ENCODE measurements at places on chromosomes 5 and 9.

DNA sequence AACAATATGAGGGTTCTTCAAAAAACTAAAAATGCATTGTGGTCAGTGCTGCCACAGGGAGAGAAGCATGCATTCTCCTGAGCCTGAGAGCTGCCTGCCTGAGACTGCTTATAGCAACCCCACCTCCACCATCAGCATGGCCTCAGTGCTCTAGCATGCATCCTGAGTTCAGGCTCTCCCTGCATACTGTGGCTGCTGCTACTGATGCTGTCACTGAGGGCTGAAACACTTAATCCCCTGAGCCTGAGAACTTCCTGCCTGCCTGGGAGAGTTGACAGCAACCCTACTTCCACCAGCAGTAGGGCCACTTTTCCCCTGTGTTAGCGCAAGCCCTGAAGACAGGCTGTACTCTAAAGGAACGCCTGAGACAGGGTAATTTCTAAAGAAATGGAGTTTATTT is 206.0 kb downstream of the FBXO4 start:
- DNase-seq = no peak

DNA sequence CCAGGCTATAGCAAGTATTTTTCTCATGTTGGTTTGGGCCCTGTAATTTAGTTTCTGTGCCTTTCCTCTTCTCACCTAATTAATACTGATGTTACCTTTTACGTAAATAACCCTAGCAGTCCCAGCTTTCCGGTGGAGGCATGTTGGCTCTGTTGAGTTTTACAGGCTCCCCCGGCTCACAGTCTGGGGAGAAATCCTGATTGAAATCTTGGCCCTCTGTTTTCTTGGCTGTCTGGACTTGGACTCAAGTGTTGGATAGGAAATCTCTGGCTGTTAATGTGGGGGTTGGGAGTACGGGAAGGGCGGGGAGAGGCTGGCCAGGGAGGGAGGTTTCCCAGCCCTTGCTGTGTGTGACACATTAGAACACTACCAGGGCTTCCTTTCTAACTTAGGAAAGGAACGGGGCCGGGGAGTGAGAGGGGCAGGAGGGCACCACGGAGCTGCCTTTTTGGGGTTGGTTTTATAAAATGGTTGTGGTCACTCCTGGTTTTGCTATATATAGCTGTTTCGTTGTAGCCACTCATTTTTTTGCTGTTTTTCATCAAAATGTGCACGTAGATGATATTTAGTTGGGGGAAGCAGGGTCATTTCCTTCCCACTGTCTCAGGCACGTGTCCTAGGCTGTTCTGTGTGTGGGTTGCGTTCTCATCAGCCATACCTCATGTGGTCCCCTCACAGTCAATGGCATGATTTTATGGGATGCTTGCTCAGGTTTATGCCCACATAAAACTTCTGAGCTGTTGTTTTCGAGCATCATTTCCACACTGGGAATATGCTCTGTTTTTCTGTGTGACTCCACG is 11.0 kb downstream of the TRIO start:
- no peak for DNase-seq

- DNase-seq = no peak
Measured at GRCh38 chr5:14557791-14558415, 23.7 kb upstream of the OTULINL start.

GRCh38 chr5:175059687-175060211 is 335.4 kb downstream of the MSX2 start:
- no peak for DNase-seq

All from activated naive CD4-positive, alpha-beta T cell (primary cell).